ENCODE measurements at places on chromosomes 2 and 18.
A peak's percentile ranks its signal among the peaks of the same experiment; 100 is the strongest.

DNA sequence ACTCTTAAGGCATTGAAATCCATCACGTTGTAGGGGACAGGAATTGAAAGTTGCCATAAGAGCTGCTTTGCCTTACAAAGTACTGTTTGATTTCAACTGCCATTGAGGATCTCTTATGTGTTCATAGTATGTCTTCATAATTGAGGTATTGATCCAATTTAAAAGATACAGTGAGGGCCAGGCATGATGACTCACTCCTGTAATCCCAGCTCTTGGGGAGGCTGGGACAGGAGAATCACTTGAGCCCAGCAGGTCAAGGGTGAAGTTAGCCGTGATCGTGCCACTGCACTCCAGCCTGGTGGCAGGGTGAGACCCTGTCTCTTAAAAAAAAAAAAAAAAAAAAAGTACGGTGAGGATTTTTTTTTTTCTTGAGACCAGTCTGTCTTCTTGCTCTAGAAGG is 91.7 kb upstream of the EML6 start:
- no peak for DNase-seq

- DNase-seq: peak; percentile 23
Measured at GRCh38 chr2:237968048-237968862, 1.4 kb downstream of the UBE2F start.

DNA sequence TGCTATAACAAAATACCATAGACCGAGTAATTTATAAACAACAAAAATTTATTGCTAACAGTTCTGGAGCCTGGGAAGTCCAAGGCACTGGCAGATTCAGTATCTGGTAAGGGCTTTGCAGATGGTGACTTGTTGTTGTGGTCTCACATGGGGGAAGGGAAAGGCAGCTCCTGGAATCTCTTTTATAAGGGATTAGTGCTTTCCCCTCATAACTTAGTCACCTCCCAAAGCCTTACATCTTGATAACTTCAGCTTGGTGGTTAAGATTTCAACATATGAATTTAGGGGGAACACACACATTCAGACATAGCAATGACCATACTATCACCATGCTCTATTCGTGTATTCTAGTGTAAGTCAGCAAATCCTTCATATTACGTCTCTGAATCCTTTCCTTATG is 447.6 kb upstream of the TCF4 start:
- no peak for DNase-seq

DNA sequence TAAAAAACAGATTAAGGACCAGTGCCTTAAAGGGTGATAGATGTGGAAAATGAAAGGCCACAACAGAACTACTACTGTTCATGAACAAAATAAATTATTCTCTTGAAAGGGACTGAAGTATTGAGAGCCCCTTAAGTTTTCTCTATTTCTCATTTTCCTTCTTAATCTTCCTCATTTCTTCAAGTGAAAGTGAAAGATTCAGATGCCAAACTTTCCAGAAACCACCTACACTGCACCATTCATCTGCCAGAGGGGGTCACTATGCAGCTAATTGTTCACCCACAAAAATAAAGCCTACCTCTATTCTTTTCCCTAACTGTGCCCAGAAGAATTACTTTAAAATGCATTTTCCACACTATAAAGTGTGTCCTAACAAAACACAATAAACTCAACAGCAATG is 140.1 kb downstream of the NR4A2 start:
- DNase-seq: peak; percentile 15

DNA sequence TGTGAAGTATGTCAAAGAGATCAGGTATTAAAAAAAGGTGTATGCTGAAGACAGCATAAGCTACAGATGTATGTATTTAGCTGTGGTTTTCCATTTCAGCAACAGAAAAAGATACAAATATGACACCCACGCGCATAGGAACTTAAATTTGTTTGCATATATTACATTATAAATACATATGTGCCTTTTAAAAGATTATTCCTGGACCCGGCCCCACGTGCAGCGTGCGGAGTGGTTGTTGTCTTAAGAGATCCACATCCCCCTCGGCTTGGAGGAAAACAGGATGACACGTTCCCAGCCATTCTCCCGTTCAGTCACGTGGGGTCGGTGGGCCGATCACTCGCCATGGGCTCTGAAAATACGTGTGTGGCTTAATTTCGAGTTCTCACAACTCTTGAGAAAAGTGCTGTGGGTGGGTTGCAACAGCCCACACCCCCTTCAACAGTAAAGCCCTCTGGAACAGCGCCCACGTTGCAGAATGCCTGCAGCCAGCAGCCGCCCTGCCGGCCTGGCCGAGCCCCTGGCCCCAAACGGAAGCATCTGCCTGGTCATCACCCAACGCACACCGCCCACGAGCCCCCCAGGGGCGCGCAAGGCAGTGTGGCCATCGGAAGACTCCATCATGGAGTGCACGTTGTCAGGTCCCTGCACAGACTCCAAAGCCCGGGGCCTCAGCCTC is 18.6 kb upstream of the KCNG2 start:
- DNase-seq: no peak

DNA sequence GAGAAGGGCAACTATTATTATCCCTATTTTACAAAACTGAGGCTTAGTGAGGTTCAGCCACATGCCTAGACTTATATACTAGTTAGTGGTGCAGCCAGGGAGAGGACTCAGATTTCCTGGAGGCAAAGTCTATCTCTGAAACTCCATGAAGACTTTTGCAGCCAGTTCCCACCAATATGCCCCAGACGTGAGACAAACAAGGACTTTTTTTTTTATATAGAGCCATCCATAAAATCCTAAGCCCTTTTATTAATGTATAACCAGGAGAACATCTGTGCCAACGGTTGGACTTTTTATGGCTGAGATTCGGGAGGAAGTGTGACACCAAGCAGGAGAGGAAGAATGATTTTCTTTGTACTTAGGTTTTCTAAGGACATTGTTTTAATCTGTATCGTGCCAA is 29.9 kb downstream of the LIPG start:
- no peak for DNase-seq

DNA sequence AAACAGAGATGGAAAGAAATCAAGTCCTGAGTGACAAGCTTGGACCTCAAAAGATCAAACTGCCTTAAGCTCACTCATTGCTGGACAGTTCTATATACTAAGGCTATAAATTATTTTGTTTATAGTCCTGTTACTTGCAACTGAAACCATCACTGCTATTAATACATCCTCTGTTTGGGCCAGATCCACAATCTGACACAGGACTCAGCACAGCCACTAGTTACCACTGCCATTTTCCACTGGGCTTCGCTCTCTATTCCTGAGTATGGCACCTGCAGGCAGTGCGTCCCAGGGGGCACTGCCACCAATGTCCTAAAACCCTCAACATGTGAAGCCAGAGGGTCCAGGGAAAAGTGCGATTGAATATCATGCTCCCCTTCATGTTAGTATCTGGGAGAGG is 52.3 kb downstream of the CYP26B1 start:
- no peak for DNase-seq

DNA sequence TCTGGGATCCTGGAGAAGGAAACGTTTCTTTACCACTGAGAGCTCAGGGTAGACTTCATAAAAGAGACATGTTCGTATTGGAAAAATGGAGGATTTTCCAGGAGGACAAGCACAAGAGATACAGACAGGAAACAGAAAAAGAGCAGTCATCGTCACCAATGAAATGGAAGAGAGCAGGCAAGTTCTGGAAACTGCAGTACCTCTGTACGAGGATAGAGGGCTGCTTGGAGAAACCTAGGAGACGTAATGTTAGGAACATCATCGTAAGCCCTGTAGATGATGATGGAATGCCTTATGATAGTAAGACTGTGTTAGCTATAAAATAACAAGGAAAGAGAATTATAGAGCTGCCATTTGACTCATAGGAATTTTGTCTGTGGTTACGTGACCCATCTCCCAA is 121.1 kb upstream of the KLHL14 start:
- DNase-seq: peak; percentile 1

GRCh38 chr2:190105554-190105953 is 43.0 kb upstream of the MSTN start:
- DNase-seq: peak; percentile 47

DNA sequence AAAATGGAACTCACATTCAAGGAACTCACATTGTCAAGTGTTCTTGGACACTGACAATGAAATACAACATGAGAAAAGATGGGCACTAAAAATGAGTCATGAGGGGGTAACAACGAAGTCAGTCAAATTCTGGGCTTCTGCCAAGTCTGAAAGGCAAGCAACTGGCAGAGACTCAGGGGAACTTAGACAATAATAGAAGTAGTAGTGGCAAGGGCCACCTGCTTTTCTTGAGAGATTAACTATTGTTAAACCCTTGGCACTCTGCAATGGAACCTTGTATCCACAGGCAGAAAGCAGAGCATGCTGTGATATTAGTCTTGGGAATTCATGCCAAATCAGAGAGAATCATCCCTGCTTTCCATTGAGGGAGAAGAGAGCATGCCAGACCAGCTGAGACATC is 382.6 kb upstream of the CDH2 start:
- DNase-seq: no peak

DNA sequence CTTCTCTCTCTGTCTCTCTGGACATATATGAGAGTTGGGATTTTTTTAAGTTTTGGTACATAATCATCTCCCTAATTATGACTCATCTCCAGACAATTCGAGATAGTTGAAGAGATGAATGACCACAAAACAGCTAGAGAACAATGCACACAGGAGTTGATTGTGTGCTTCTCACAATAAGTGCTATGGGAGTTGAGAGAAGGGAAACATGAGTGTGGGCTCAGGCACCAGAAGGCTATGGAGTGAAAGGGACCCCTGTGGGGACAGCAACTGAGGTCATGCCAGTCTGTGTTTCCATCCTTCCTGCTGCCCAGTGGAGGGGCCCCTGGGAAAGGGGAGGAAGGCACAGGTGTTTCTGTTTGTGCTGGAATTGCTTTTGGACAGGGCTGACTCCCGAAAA is 6.5 kb upstream of the YWHAQ start:
- DNase-seq: peak; percentile 91

- DNase-seq: no peak
Measured at GRCh38 chr2:19757586-19757985, 144.2 kb downstream of the TTC32 start.

- no peak for DNase-seq
Measured at GRCh38 chr2:80737047-80737446, 432.5 kb upstream of the LRRTM1 start.

DNA sequence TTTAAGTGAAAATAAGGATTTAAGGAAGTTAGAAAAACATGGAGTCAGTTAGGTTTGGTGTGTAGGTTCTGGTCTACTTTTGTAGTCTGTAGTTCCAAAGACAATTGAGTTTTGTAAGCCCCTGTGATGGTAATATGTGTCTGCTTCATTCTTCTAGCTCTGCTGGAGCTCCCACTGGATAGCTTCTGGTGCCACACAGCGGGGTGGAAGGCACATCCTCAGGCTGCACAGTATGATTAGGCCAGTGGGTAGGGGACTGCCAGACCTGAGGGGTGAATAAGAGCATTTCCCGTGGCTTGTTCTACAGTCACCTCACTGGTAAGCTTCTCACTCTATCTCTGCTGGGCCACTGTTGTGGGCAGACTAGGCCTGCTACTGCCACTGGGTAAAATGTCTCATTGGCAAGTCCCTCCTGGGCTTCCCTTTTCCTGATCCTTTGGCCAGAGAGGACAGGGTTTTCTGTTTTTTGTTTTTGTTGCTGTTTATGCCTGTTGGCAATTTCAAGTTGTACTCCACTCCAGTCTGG is 44.5 kb downstream of the TMEM131 start:
- DNase-seq: peak; percentile 53
